Melanocyte of skin (primary cell): ENCODE measurements at places on chromosomes 6 and 20. TPM values are rescaled to one million over a fixed set of nuclear protein-coding genes. Genes with fewer than 3 reads are reported as not detected.

Gene TPD52L1
- total RNA-seq, result 3.8 and 5.1 TPM in 2 replicates

Gene KCNS1
- total RNA-seq, result under 0.01 and 0.34 TPM in 2 replicates

Gene SIRPD
- not detected in 2 replicates for total RNA-seq

Gene SLC16A10
- 6.3 and 14.0 TPM in 2 replicates for total RNA-seq

Gene ZSCAN23
- total RNA-seq, result 5.4 and 6.7 TPM in 2 replicates

Gene MYH7B
- total RNA-seq, result under 0.01 TPM in 2 replicates

Gene SLC2A10
- total RNA-seq, result 8.0 and 8.3 TPM in 2 replicates

Gene DNMT3B
- total RNA-seq, result 1.0 and 2.5 TPM in 2 replicates

Gene SLC22A7
- total RNA-seq, result not detected in 2 replicates

Gene FUT9
- total RNA-seq, result not detected in 2 replicates

Gene SYNDIG1
- 0.15 TPM in 1 of 2 replicates, not detected in the other for total RNA-seq
